Fibroblast of skin of abdomen (primary cell): ENCODE measurements at places on chromosomes 6 and 20.

DNA sequence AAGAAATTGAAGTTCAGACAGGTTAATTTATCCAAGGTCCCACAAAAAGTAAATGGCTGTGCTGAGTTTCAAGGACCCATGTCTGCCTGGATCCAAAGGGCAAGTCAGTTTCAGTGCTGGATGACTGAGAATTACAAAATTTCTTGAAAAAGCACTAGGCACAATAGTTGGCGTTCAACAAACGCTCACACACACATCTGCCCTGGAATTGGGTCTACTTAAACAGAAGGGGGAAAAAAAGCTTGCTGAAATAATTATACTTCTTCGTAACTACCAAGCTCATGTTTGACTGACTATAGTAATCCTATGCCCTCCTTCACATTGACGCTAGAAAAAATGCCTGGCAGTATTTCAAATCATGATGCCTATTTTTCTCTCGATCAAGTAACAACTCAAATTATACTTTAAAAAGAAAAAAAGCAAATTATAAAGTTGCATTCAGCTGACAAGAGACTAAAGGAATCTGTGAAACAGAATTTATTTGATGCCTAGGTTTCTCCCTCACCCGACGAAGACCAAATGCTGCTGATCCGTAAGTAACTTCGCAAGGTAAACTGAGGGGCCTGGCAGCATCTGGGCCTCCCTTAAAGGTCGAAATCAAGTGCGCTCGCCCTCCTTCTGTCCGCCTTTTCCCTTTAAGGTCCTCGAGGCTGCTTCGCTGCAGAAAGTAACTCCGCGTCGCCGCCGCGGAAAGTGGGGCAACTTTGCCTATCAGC lies 650 bp upstream of the CD2AP start:
- no peak for DNase-seq

- DNase-seq = no peak
These were observed 111.5 kb downstream of the LCA5 start for GRCh38 chr6:79425589-79426311.

DNA sequence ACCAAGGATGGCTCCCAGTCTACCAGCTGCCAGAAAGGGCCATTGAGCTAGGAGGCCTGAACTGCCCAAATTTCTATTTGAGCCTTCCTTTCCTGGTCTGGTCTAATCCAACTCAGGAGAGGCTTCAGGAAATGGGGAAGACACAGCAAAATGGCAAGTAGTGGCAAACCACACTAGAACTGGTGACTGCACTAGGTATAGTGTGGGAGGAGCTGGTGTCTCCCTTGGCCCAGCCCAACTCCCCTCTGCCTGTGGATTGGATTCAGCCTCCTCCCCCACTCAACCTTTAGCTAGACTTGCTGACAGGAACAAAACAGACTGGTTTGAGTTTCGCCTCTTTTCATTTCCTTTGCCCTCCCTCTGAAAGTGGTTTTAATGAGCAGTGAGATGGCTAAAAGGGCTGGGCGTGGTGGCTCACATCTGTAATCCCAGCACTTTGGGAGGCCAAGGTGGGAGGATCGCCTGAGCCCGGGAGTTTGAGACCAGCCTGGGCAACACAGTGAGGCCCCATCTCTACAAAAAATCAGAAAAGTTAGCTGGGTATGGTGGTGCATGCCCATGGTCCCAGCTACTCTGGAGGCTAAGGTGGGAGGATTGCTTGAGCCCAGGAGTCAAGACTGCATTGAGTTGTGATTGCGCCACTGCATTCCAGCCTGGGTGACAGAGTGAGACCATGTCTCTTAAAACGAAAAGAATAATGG lies 17.5 kb downstream of the MRPS18A start:
- DNase-seq = no peak

- DNase-seq = no peak
These were observed 8.1 kb downstream of the TFAP2B start for GRCh38 chr6:50826803-50827202.

GRCh38 chr20:57930351-57930750 lies 220.5 kb upstream of the PMEPA1 start:
- no peak for DNase-seq

DNA sequence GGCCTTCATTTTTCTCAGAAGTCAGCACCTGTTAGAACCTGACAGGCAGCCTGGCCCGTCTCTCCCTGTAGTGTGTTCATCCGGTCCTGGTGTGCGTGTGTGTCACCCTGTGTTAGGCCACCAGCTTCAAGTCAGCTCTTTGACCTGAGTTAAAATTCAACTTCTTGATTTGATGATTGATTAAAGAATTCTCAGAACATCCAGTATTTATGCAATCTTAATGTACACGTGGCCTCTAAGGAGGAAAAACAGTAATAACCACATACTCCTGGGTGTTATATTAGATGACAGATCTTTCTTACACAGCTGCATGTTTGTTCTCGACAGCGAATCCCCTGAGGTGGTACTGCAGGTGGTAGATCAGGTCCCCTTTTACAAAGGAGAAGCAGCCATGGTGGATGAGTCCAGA lies 19.1 kb upstream of the TMEM217 start:
- no peak for DNase-seq

- peak; percentile 61 for DNase-seq
These were observed 39.3 kb upstream of the TRAM2 start for GRCh38 chr6:52616059-52616690.

- no peak for DNase-seq
These were observed 537 bp downstream of the CSTF1 start for GRCh38 chr20:56392881-56393482.

DNA sequence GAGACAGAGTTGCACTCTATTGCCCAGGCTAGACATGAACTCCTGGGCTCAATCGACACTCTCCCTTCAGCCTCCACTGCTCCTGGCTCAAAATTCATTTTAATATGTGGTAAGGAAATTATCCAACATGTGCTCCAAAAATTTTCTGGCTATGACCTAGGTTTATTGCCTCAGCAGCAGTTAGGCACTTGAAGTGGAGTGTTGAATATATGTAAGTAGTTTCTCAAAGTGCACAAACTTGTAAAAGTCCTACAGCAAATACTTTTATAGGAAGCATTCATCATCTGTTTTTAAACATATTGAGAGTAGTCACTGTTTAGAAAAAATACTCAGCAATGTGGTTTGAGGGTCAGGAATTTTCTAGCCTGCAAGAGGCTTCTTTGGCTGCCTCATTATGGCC lies 13.2 kb downstream of the FILIP1 start:
- peak; percentile 57 for DNase-seq

GRCh38 chr6:22071270-22072041 lies 225.4 kb downstream of the PRL start:
- peak; percentile 70 for DNase-seq

- DNase-seq = no peak
These were observed 21.4 kb upstream of the ADRM1 start for GRCh38 chr20:62281161-62281933.

DNA sequence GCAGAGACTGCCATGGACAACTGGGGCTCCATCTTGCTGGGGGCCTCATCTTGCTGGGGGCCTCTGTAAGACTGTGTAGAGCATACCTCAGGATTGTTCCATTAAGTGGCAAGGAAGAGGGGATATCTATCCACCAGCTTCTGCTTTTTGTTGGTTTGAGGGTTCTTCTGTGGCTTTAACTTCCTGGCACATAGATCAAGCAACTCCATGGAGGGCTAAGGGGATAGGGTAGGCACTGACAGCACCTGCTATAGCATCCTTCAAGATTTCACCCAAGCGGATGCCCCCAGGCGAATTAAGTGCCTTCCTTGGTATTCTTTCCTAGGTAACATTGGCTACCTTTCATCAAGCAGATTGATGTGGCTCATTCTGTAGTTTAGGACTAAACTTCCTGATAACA lies 3.8 kb upstream of the LRRN4 start:
- DNase-seq = no peak

- DNase-seq = no peak
These were observed 237.4 kb downstream of the GRIK2 start for GRCh38 chr6:101630941-101631340.

DNA sequence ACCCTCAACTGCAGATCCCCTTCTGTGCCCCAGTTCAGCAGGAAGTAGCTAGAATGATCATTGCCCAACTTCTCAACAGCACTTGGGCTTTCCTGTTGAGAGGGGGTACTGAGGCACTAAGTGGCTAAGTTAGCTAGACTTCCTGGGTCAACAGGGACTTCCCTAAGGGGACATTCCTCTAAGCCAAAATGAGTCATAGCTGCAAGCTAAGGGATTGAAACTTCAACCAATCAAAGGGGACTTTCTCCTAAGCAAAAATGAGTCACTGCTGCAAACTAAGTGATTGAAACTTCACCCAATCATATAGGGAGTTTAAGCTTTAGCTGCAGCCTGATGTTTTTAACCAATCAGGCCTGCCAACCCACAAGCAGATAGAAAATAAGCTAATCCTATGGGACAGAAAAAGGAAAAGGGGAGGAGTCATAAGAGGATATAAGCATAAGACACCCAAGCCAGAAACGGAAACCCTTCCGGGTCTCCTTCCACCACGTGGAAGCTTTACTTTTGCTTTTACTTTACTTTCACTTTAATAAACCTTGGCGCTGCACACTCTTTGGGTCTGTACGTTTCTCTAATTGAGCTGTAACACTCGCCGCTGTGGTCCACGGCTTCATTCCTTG lies 659.0 kb upstream of the HS3ST5 start:
- no peak for DNase-seq

DNA sequence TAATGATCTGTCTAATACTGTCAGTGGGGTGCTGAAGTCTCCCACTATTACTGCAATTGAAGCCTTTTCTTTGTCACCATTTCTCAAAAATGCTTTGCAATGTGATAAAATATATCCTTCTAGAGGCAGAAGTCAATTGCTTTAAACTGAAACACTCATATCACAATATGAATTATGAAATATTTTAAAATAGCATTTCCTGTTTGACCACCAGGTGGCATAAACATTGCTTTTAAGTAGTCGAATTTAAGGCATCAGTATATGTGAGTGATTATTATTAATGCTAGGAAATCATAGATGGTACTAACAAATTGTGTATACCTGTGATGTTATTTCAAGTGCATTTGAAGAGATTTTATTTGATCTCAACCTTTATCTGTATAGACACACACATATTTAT lies 87.5 kb downstream of the MEI4 start:
- peak; percentile 2 for DNase-seq

DNA sequence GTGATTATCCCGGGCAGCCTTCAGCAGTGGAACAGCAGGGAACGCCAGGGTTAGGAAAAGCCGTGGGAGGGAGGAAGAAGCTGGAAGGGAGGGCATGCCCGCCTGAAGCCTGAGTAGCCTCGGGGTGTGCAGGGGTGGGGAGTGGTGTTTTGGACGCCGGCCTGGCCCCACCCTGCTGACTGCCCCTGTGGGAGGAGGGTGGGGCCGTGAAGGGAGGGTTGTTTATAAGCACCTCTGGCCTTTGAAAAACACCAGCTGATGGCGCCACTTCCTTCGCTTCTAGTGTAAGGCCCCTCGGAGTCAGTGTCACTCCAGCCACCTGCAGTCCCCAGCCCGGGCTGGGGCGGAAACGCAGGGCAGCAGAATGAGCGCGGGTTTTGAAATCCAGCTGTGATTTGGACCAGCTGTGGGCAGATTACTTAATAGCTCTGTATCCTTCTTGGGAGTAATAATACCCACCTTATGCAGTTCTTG lies 52.8 kb upstream of the BMP6 start:
- no peak for DNase-seq

DNA sequence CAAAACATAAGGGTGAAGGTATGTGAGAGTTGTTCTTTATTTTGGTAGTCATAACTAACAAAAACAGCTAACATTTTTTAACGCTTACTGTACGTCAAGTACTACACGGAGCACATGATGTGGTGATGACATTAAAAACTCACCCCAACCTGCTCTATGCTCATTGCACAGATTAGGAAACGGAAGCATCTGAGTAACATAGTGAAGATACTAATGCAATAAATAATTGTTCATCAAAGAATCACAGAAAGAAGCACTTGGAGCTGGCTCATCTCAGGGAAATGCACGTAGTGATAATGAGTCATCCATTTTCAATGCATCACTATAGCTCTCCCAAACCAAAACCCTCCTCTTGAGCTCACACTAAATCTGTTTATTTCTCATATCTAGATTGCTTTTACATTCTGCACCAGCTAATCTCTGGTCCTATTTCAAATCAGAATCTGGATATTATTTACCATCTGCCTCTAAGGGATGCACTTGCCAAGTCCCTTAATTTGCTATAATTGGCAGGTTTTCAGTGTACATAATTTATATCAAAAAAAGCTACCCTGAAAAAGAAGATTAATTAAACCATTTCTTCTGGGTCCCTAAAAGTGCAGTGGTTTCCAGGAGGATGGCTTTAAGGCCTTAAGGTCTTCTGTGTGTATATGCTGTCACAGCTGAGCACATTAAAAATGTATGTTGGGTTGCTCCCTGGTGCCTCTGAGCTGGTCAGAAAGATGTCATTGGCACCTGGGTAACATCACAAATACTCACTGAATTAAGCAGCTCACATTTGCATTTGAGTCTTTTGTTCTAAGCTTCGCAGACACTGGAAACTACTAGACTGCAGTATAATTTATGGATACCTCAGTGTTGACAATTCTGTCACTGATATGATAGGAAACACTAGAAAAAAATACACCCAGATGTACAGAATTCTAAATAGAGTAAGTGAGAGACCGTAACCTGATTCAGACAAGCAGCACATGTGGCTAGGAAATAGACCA lies 677.4 kb upstream of the CITED2 start:
- DNase-seq = peak; percentile 98

DNA sequence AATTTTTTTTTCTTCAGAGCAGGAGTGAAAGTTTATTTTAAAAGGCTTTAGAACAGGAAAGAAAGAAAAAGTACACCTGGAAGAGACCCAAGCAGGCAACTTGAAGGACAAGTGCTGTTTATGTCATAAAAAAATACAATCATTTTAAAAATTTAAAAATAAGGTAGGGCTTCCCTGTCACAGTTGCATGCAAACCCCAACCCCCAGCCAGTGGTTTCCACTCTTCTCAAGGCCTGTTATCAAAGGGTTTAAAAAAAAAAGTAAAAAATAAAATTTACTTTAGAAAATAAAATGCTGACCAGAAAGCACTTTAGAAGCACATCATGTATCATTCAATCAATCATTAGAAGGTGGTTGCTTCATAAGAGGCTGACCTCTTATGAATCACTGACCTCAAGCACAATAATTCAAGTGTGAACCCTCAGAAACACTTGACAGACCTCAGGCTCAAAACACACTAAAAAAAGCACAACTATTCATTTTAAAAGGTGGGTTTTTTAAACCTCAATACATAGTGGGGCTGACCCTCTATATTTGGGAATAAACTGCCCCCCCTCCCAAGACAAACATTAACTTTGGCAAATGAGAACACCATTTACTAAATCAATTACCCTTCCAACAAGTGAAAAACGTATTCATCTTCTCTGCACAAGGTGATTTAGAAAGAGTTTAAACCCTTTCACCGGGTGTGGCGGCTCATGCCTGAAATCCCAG lies 15.6 kb downstream of the ILRUN start:
- peak; percentile 63 for DNase-seq

- DNase-seq = no peak
These were observed 441.6 kb downstream of the HACE1 start for GRCh38 chr6:104418125-104418524.

- peak; percentile 12 for DNase-seq
These were observed 500.3 kb upstream of the ADGRB3 start for GRCh38 chr6:68134796-68135195.
